Fibroblast of skin of scalp (primary cell): ENCODE measurements at places on chromosomes 2 and 18.

GRCh38 chr2:35496022-35496421 is 859.6 kb upstream of the CRIM1 start:
- DNase-seq, result no peak

DNA sequence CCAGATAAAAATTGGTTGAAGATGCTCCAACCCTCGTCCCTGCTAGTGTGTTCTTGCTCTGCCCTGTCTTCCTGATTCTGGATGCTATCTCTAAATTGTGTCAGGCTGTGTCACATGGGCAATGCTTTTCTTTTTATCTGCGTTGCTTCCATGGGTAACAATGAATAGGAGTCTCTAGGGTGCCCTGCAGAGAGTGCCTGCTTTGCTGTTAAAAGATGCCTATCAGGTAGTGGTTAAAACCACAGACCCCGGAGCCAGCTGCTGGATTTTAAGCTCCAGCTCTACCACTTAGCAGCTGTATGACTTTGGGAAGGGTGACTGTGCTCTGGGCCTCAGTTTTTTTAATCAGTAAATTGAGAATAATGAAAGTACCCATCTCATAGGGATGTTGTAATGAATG is 340.3 kb downstream of the PLCL1 start:
- no peak for DNase-seq

- no peak for DNase-seq
Measured at GRCh38 chr2:230234122-230234722, 8.7 kb downstream of the SP140 start.

DNA sequence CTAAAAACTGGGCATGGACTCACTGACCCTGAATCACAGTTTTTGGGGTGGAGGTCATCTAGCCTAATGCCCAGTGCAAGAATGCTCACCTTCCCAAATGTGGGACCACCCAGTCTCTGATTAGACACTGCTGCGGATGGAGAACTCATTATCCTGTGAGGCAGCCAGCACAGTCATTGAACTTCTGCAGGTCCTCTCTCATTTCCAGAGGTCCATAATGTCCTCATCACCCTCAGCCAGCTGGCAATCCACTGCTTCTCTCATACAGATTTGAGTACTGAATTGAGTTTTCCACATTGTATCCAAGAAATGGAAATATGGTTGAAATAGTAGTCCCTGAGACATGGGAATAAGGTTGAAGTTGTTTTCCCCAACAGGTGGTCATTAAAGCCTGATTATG is 5.0 kb upstream of the MYO5B start:
- no peak for DNase-seq

DNA sequence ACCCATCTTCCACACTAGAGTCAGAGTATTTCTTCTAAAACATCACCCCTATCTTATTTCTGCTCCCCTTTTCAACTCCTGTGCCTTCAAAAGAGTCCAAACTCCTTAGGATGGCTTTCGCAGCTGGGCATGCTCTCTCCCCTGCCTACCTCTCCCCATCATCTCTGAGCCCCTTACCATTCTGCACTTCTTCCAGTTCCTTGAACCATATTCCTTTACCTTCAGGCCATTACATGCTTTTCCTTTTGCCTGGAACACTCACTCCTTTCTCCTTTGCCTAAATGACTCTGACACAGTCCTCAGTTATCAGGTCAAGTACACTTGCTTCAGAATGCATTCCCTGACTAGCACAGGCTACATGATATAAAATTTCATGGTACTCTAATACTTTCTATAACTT is 22.4 kb downstream of the APOB start:
- no peak for DNase-seq

DNA sequence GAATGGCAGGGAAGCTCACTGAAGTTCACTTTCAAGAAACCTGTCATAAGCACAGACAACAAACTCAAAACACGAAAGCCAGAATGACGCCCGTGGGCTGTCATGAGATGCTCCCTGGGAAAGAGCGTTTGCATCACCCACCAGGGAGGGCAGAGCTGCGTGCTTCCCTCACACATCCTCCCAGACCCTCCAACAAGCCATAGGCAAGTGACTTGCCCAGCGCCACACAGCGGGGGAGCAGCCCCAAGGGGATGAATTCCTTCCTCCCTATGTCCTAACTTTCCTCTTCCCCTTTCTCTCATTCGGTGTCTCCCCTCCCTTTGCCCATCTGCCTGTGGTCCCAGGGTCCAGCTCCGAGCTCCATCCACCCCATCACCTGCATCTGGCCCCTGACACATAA is 10.7 kb downstream of the BIN1 start:
- peak; percentile 16 for DNase-seq
